Naive B cell (primary cell): ENCODE measurements at places on chromosomes 3 and 15. TPM values are rescaled to one million over a fixed set of nuclear protein-coding genes. Genes with fewer than 3 reads are reported as not detected.

GRCh38 chr15:61227269-61227949 is 1.7 kb downstream of the RORA start:
- H3K27ac ChIP-seq = no peak overlapping the region
- no peaks in the 10 kb centered on the region for H3K4me1 ChIP-seq
- no peaks in the 10 kb centered on the region for H3K36me3 ChIP-seq
- peaks cover 62% of the 10 kb centered on the region for H3K27me3 ChIP-seq

DNA sequence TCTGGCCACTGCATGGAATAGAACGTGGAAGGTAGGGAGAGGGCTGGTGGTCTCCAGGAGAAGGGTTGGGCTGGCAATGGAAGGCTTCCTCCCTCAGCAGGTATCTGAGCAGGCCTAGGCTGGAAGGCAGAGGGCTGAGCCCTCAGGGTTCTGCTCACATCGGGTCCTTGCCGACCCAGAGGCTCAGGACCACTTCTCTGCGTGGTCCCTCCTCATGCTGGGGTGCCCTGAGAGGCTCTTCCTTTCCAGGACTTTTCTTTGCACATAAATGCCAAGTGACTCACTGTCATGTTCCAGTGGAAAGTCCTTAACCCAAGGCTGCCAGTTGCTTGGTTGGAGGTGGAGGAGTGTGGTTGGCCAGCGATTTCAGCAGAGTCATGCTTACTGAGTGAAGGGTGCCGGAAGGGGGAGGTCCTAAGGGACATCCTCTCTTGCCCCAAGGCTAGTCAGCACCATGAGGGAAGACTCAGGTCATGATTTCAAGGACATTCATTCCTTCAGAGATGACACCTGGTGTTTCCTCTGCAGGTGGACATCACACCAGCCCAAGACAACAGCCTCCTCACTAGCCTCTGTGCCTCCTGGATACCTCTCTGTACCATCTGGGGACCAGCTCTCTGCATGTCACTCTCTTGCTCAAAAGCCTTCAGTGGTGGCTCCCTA is 8.2 kb downstream of the SLC6A6 start:
- H3K27ac ChIP-seq = peak overlapping the region; percentile 72
- DNase-seq = no peak
- H3K27me3 ChIP-seq = no peaks in the 10 kb centered on the region
- H3K4me1 ChIP-seq = peaks cover 63% of the 10 kb centered on the region
- no peaks in the 10 kb centered on the region for H3K36me3 ChIP-seq

DNA sequence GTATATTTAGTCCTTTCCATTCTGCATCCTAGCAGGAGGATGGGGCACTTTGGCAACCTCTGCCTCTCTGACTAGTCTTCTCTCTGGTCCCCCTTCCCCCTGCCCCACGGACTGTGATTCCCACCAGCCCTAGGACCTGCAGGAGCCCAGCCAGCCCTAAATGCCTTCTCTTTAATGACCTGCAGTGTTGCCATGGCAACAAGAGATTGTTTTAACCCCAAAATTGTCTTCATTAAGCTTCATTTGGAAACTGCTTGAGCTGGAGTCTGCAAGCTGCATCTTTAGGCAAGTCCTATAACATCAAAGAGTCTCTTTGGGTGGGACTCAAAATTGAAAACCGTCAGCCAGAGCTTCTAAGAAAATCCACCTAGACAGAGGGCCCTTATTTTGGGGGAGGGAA is 59.7 kb upstream of the ANKRD34C start:
- H3K27ac ChIP-seq = no peak overlapping the region
- no peak for DNase-seq
- peaks cover 60% of the 10 kb centered on the region for H3K27me3 ChIP-seq
- no peak overlapping the region for H3K4me3 ChIP-seq
- no peaks in the 10 kb centered on the region for H3K4me1 ChIP-seq
- H3K36me3 ChIP-seq = no peaks in the 10 kb centered on the region

DNA sequence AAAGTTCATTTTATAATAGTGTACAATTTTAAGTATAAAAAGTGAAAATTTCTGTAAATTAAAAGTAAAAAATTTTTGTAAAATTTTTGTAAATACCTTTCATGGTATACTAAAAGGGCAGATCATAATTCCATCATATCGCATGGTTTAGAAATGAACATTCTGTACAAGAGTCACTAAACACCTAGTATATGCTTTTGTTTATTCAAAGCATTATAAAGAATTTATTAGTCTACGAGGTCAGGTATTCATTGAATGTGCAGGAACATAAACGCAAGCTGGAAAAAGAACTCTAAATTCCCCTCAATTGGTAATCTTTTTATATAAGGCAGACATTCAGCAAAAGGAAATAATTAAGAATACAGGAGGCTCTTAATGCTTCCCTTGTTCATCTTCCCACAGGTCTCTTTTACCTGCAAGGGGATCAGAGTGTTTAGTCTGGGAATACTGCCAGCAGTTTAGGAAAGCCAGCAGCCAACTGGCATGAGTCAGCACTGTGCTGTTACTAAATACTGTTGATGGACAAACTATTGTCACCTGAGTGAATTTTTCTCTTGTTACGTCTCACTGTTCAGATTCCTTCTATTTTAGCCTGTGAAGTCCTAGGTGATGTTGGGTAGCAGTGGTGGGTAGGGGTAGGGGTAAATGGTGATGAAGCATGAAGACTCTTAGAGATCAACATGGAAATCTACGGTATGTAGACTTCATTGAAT is 70.1 kb downstream of the UQCC5 start:
- H3K27me3 ChIP-seq = no peaks in the 10 kb centered on the region
- no peak for DNase-seq
- peaks cover 38% of the 10 kb centered on the region for H3K36me3 ChIP-seq
- no peak overlapping the region for H3K4me3 ChIP-seq
- no peaks in the 10 kb centered on the region for H3K4me1 ChIP-seq

DNA sequence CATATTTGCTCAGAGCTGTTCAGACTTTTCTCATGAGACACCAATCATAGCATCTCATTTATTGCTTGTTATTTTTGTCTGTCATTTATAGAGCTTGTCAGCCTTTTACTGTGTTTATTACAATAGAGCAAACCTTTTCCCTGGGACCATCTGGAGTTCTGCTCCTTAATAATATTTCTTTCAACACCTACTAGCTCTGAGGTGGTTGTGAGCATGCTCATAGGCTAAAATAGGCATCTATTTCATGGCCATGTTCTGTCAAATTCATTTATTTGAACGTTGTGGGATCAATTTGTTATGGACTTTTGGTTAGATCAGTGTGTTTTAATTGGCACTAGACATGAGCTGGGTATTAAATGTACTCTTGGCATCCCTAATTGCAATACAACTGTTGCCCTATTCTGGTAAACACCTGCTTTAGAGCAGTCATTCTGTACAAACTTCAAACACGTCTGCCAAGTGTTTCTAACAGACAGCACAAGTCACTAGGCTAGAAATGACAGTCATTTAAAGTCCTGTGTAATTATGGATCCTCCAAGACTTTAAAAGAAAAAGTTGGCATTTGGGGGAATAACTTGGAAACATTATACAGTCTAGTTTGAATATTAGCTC is 766.3 kb downstream of the ZNF385D start:
- no peak overlapping the region for H3K27ac ChIP-seq
- H3K4me3 ChIP-seq = no peak overlapping the region
- no peaks in the 10 kb centered on the region for H3K27me3 ChIP-seq
- H3K4me1 ChIP-seq = no peaks in the 10 kb centered on the region
- H3K36me3 ChIP-seq = no peaks in the 10 kb centered on the region

Gene IL5RA
- 0.05 TPM for polyA plus RNA-seq
